ENCODE measurements at places on chromosomes 1 and 21.

GRCh38 chr1:158126425-158126824, 54.3 kb upstream of the CD1D start:
- no peak for DNase-seq

- DNase-seq: no peak
These were observed 24.0 kb downstream of the PUM1 start for GRCh38 chr1:31041529-31041928.

DNA sequence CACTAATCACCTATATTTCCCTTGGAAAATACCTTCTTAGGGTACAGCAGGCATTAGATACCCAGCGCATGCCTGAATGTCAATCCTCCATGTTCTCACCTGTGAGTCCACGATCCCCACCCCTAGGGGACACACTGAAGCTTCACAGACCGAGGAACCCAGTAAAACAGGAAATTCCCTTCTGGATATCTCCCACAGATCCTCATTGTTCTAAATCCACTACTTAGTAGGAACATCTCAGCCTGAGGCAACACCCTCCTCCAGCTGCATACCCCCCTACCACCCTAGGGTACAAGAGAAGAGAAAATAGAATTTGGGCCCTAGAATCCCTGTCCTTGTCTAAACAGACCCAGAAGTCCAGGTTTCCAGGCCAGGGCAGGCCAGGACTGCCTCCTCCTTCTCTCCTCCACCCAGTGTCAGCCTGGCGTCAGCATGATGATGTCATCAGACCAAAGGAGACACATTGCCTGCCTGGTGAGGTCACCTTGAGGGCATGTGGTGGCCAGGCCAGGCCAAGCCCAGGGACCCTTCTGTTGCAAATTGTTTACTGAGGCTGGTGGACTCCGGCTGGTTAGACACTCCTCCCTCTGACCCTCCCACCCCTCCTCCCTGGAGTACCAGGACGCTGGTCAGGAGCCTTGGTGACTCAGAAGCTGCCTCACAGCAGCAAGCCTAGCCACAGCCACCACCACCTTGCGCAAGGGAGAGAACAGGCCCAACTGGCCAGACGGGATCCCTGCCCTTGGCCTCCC, 6.2 kb downstream of the NECTIN4 start:
- DNase-seq: peak; percentile 28

DNA sequence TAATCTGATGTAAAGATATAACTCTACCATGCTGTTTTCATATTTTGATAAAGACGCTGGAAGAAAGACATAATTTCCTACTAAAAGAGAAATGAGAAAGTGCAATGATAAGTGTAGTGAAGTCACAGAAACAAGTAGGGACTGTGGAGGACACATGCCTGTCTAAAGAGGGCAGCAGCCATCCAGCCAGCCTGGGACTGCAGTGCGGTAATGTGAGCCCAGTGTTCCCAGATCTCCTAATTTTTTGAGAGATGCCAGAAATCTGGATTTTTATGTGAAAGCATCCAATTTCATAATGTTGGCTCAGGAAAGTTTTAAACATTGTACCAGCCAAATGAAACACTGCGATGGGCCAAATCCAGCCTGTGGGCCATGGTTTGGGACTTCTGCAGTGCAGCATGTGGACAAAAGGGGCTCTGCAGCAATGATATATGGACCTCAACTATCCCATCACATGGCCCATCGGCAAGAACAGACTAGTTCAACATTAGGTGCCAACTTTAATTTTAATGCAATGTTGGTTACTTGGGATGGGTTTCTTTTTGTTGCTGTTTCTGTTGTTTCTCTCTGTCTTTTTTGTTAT, 329.5 kb downstream of the LTN1 start:
- DNase-seq: no peak

GRCh38 chr1:54777011-54777410, 12.7 kb upstream of the PARS2 start:
- DNase-seq: no peak

GRCh38 chr1:228362884-228363450, 43.7 kb downstream of the TRIM11 start:
- DNase-seq: no peak

DNA sequence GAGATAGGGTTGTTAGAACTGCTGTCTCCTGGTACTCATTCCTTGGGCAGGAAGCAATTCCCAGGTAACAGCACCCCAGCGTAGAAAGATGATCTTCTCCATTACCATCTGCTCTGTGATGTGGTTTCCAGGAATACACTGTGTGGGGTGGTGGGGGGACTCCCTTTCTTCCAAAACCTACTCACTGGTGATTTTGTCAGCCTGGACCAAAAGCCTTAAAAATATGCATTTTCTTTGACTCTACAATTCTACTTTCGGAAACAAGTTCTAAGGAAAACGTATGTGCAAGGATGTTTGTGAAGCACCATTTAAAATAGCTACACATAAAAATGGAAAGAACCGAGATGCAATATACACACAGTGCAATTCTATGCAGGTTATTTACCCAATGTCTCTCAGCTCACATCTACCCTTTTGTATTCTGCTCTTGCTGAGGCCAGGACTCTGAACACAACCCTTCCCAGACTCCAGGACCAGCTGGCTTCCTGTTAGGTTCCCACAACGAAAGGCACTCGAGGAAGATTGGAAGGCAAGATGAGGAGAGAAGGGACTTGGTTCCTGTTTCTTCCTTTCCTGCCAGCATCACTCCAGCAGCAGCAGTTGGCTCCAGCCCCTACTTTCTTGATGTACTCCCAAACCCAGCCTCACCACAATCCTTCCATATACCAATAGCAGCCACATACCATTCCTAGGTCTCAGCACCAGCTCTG, 33.0 kb upstream of the GJB5 start:
- no peak for DNase-seq

DNA sequence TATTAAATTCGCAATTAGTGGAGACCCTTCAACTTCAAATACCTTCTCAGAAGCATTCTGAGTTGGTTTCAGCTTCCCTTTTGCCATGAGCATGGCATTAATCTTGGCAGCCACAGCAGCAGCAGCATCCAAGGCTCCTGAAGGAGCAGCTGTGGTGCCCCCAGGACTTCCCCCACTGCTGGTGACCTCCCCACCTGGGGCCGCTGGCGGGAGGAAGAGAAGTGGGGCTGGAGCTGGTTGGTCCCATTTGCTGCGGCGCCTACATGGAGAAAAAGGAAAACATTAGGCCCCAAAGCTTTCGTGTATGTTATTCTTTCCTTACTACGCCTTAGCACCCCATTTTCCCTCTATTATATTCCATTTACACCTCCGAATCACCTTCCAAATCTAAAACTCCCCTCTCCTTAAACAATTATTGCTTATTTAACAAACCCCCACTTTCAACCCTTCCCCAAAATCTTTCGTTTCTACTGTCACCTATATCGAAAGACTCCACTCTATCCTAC, 569 bp downstream of the KHDC4 start:
- no peak for DNase-seq

- DNase-seq: no peak
These were observed 119.0 kb upstream of the TNR start for GRCh38 chr1:175862408-175862807.

- no peak for DNase-seq
These were observed 98.3 kb downstream of the BACH1 start for GRCh38 chr21:29396951-29397455.

DNA sequence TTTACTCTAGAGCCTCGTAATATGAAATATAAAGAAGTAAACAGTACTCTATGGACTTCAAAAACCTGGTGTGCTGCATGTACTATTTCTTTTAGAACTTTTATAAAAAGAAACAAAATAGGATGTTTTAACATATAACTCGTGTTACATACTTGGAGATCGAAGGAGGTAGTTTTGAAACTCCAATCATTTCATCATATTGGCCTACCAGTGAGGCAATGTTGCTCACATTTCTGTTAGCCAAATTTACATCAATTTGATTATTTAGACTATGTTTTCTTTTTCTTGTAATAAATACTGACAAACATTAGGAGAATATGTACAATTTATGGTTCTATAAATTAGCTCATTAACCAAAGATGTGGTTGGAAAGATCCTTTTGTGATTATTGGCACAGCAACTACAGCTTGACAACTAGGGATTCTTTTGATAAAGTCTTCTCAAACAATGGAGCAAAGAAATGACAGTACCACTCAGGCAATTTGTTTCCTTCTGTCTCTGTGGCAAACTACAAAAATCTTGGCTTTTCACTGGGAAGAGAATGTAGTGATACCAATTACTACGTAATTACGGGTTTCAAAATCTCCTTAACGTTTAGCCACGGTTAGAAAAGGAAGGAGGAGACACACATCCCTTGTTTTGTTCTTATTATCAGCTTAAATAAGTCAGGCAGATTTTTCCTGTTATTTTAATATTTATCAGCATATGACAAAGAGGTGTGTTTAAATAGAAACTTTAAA, 266.6 kb upstream of the SGIP1 start:
- no peak for DNase-seq

GRCh38 chr1:208231881-208232661, 12.1 kb downstream of the PLXNA2 start:
- no peak for DNase-seq

DNA sequence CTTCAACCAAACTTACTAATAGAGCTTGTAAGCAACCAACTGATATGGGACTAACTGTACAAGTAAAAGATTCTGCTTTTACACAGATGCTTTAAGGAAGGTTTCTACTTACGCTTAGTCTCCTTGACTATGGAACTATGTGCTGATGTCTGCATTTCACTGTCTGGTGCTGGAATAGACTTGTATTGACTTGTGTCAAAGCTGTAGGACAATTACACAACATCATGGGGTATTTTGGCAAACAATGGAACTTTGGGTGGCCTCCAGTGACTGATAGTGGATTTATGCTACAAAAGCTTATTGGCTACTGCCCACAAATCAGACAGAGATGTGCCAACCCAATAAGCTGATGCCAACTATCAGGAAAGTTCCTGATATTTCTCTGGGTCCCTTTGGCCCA, 10.6 kb downstream of the CBR1 start:
- no peak for DNase-seq

DNA sequence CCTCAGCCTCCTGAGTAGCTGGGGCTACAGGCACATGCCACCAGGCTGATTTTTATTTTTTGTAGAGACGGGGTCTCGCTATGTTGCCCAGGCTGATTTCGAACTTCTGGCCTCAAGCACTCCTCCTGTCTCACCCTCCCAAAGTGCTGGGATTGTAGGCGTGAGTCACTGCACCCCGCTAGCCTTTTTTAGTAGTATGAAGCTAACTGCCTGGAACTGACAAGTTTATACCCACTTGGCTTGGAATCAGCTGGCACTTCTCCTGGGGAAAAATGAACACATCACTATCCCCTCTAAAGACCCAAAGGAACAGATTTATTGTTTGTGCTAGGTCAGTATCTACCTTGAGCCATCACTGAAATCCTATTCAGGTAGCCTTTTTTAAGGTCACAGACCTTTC, 19.0 kb downstream of the TMEM63A start:
- DNase-seq: peak; percentile 92

GRCh38 chr1:9866836-9867235, 43.1 kb upstream of the CLSTN1 start:
- DNase-seq: no peak

GRCh38 chr1:71414179-71414578, 333.3 kb upstream of the ZRANB2 start:
- no peak for DNase-seq

- no peak for DNase-seq
These were observed 71.0 kb downstream of the SSBP3 start for GRCh38 chr1:54335011-54335754.

- no peak for DNase-seq
These were observed 24.0 kb upstream of the SAMD13 start for GRCh38 chr1:84277343-84278059.

- no peak for DNase-seq
These were observed 25.8 kb downstream of the MFSD2A start for GRCh38 chr1:39980555-39981313.

Data from uterus (tissue), 4 donors.